ENCODE measurements at places on chromosomes 3 and 15. TPM values are rescaled to one million over a fixed set of nuclear protein-coding genes. Genes with fewer than 3 reads are reported as not detected.
A peak's percentile ranks its signal among the peaks of the same experiment; 100 is the strongest.

GRCh38 chr15:69636169-69636915 lies 183.7 kb downstream of the RPLP1 start:
- no peak for DNase-seq

DNA sequence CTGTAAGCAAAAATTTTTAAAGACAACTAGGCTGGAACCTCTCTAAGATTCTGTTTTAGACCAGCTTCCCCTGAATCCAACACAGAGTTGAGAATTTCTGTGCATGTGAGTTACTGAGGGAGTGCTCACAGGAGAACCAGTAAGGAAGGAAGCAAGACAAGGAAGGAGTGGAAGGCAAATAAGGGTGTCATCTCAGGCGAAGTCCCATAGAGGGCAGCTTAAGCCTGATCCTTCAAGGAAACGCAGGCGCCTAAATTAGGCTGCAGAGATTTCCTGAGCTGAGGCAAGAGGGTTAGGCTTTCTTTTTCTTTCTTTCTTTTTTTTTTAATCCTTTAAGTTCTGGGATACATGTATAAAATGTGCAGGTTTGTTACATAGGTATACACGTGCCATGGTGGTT lies 36.2 kb upstream of the COL6A6 start:
- DNase-seq = peak; percentile 73

DNA sequence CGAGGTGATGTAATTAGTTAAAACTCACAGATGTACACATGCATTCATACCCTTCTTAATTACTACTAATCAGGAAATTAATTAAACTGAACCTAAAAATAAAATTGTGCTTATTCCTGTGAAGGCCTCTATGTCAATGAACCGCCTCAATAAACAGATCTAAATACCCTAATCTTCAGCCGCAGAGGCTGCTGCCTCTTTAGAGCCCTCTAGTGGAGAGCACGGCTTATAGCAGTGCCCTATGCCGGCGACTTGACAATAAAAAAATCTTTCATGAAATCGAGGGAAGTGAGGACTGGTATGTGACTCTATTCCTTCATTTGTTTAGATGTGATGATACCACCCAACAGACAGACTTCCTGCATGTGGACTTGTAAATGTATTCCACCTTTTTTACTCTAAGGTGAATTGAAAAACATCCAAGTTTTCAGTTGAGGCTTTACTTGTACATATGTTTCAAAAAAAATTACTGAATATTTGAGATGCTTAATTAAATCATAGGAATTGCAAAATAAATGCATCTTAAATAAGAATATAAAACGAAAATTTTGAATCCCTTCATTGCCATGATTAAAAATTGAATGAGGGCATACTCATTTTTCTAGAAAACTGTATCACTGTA lies 8.3 kb upstream of the EPHA3 start:
- peak; percentile 55 for DNase-seq

DNA sequence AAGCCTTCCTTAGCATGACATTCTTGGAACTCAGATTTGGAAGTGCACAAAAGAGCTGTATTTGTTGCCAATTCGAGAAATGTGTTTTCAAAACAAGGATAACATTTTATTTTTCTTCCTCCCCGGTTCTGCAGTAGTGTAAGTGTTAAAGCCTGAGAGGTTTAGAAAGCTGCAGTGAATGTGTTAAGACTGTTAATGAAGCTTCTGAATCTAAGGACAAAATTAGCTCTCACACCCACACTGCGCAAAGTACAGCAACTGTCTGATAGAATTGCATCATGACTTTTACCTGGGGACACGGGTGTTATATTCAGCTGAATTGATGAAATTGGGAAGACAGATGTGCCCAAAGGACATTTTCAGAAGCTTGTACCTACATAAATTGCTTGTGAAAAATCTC lies 344.4 kb downstream of the CADM2 start:
- no peak for DNase-seq

- no peak for DNase-seq
Measured at GRCh38 chr3:38581774-38582173, 67.7 kb downstream of the SCN5A start.

DNA sequence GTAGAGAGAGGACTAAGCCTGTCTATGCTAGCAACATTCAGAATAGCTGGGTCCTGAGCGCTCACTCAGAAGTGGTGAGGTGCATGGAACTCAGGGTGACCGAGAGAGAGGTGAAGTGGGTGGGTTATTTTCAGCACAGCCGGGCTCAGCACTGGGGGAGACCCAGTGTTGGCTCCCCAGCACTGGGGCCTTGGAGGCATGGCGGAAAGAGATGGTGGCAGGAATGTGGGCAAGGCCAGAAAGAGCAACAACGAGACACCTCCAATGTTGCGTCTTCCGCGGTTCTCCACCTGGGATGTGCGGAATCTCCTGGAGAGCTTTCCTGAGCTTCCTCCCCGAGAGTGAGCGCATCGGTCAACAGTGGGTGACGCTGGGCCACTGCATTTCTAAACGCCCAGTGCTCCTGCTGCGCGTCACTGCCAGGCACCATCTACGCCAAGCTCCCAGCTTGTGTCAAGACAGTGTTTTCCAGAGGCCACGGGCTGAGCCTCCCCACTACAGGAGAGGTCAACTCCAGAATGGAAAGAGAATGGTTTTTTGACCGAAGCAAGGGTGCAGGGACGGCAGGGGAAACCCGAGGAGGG lies 148.4 kb downstream of the ADAMTS17 start:
- DNase-seq = no peak

GRCh38 chr3:71008350-71008935 lies 575.1 kb downstream of the FOXP1 start:
- DNase-seq = no peak

GRCh38 chr3:72317491-72317890 lies 530.8 kb downstream of the SHQ1 start:
- DNase-seq = no peak

DNA sequence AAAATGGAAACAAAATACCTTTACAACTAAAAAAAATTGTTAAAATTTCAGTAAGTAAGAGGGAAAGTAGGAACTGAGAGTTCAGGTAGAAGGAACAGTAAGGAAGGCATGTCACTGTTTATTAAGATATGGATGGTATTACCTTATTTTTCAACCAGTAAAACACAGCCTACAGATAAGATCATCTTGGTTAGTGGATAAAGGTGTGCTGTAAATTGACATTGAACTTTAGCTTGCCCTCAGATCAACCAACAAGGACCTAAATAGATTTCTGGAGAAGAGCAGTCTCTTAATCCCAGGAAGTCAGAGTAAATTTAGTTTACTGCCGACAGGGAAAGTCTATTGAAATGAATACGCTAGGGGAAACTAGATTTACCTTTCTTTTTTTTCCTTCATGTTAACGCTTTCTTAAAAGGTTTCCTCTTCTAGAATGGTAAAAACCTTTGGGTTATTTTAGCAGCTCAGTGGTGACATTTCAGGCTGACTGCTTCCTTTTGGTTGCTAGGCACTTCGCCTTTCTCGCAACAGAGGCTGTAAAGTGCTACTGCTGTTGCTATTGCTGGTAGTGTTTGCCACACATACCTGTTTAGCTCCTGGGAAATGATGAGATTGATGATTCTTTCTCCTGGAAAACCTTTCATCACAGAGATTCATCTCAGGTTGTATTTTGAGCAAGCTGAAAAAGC lies 12.9 kb downstream of the DZIP3 start:
- DNase-seq = no peak

- no peak for DNase-seq
Measured at GRCh38 chr15:77030928-77031375, 36.0 kb downstream of the PSTPIP1 start.

The GALNT15 gene
- 0.13 TPM for total RNA-seq

The PDZRN3 gene
- 0.33 TPM for total RNA-seq

The ZPLD1 gene
- 0.11 TPM for total RNA-seq

The SLC28A2 gene
- 0.08 TPM for total RNA-seq

The TUSC7 gene
- total RNA-seq = not detected

The TMC3 gene
- total RNA-seq = not detected

Data from HT1080 (cell line).